ENCODE measurements at places on chromosomes 4 and X.

GRCh38 chr4:128570387-128570975 is 239.0 kb upstream of the JADE1 start:
- no peak for DNase-seq

- no peak for DNase-seq
These were observed 173.0 kb upstream of the CASK start for GRCh38 chrX:42096265-42096920.

- no peak for DNase-seq
These were observed 427.5 kb downstream of the RPA4 start for GRCh38 chrX:97311066-97311778.

- no peak for DNase-seq
These were observed 160.3 kb downstream of the ANK2 start for GRCh38 chr4:113209652-113210320.

GRCh38 chrX:23993012-23993633 is 33.9 kb downstream of the KLHL15 start:
- DNase-seq, result no peak

GRCh38 chr4:123597586-123597985 is 201.0 kb downstream of the SPRY1 start:
- no peak for DNase-seq

DNA sequence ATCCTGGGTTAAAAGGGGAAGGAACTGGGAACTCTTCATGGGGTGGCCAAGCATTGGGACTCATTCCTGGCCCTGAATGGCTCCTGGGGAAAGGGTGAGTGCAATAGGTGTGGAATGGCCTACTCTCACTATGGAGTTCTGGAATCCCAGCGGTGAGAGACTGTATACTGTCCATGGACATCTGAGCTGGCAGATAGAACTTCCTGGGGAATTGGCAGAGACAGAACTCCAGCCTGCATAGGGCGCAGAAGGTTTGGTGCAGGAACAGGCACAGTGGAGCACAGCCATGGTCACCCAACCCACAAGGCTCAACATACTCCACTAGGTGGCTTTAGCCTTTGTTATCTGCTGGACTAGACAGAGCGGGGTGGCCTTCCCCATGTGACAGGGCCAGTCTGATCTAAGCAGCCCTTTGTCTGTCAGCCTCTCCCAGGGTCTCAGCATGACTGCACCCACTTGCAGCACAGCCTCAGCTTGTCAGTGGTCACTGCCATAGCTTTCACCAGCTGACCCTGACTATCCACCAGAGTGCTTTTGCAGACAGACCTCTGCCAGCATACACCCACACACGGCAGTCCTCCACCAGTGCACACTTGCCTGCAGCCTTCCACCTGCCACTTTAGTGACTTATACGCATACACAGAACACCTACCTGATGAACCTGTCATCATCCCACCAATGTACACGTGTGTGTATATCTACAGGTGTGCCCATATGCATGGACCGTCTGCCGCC is 48.4 kb downstream of the TECRL start:
- DNase-seq, result no peak
